SIG-M5 (cell line): ENCODE measurements at places on chromosomes 7 and 10.

DNA sequence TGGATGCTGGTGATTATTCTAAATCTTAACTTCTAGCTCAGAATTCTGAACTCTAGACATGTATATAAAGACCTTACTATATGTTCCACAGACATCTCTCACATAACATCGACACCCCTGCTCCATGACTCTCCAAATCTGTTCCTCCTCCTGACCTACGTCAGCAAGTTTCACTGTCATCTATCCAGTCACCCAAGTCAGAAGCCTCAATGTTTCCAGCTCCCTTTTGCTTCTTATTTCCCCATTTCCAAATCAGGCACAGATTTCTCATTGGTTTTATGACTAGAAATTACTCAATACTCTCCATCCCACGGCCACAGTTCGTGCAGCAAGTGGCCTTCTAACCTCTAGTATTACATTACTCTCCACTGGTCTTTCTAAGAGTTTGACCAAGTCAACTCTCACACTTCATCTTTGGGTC, 28.5 kb downstream of the EPC1 start:
- DNase-seq: no peak

DNA sequence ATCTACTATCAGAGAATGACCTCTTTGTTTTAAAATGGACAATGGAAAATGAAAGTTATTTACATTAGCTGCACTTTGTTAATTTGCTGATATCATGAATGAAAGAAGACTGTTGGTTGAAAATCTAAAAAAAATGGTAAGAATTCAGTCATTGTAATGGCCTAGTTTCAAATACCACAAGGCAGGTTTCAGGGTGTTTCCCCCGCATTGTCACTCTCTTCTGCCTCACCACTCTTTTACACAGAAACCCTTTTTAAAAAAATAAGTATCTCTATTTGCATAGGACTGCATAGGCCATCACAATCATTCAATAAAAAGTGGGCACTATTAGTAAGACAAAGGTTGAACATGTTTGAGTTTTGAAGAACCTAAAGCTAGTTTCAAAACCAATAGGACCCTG, 737.1 kb downstream of the INHBA start:
- no peak for DNase-seq

- no peak for DNase-seq
Observed at GRCh38 chr10:5447611-5448071, 35.3 kb downstream of the NET1 start.

- no peak for DNase-seq
Observed at GRCh38 chr7:141355032-141355431, 196.2 kb upstream of the AGK start.

DNA sequence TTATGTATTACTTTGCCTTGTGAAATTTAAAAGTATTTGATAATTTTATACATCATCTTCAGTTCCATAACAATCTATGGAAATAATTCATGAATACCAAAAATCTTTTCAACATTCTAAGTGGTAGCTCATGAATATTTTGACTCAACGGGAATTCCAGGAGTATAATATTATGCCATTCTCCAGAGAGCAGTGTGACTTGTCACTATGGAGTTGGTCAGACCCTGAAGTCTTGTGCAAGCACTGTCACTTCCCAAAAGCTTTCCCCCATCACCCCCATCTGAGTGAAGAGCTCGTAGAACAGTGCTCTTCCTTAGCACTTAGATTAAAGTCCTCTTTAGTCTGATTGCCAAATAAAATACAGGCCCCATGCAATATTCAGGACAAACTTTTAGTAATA, 29.4 kb upstream of the CCNJ start:
- no peak for DNase-seq

GRCh38 chr7:19284136-19284535, 138.9 kb upstream of the FERD3L start:
- no peak for DNase-seq

DNA sequence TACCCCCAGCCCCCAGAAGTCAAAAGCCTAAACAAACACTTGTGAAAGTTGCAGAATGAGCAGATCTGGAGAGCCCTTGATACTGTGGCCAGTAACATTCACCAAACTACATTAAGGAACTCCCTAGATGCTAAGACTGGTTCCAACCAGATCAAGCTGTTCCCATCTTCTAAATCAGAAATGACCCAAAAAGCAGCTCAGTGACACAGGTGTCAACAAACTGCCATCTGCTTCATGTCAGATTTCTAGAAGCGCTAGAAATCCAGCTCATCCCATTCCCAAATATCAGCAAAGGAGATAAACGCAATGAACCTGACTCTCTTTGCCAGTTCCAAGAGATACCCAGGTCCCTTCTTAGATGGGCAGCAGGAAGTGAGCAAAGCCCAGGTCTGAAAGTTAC, 90.6 kb downstream of the GFRA1 start:
- DNase-seq: no peak

- no peak for DNase-seq
Observed at GRCh38 chr10:34348917-34349485, 466.1 kb downstream of the PARD3 start.

DNA sequence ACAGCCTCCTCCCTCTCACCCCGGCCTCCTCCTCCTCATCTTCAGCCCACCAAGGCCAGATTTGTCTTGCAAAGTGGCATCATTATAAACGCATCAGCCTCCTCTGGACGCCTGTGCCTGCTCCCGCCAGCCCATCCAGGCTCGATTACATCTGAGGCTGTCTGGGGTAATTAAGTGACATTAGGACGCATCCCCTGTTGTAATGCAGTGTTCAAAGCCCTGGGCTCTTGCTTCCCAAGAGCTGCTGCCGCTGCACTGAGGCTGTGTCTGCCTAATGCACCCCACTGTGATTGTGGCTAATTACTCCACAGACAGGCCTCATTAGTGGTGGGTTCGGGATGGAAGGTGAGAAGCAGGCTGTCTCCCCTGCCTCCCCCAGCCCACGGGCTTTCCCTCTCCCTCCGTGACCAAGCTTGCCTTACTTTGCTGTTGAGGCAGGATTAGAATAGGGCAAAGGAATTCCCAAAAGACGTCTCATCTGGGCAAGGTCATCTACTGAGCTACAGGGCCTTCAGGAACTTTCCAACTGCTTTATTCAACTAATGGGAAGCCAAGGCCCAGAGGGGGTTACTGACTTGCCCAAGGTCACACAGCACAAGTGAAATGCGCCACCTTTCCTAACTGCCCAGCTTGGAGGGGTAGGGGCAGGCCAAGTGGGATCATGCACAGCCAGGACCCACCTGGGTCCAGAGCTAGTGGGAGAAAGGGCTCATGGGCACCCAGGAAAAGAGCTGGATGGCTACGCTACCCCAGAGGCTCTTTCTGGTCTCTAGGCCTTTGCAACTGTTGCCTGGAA, 66.2 kb upstream of the PCBD1 start:
- no peak for DNase-seq

DNA sequence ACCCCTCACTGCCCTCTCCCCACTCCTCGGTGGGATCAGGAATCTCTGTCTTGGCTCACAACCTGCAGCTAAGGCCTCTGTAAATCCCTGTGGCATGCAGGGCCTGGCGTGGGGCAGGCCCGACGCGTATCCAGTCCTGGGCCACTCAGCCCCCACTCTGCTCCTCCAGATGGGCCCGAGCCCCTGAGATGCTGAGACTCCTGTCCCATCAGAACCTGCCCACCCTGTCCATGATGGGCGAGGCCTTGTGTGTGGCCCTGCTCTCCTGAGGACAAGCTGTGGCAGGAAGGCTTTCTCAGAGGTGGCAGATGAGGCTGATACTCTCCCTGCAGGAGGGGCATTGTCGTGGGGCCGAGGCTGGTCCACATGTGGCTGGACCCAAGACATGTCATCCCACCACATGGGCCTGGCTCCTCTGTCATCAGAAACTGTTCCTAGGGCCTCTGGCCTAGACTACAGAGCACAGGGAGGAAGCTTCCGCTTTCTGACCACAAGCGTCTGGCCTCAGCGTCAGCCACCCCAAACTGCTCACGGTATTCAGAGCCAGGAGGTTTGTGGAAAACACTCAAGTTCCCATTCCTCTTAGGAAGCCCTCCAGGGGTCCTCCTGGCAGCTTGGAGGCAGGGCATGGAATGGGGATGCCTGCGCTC, 6.0 kb downstream of the ALOX5 start:
- DNase-seq: no peak

DNA sequence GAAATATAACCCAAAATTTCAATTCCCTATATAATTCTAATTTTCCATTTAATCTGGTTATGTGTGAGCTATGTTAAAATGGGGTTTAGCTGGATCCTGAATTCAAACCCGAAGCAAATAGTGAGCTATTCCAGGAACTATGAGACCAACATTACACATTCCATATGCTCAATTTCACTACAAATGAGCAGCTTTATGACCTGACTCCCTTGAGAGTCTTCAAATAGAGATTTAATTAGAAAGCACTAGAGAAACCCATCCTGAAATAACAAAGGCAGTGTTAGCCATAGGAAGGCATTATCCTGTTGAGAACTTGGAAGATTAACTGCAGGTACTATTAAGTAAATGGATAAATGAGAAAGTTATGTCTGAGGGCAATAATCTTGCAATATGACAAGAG, 890.0 kb downstream of the GRM8 start:
- DNase-seq: no peak

GRCh38 chr7:24812305-24812945, 55.2 kb upstream of the GSDME start:
- no peak for DNase-seq

DNA sequence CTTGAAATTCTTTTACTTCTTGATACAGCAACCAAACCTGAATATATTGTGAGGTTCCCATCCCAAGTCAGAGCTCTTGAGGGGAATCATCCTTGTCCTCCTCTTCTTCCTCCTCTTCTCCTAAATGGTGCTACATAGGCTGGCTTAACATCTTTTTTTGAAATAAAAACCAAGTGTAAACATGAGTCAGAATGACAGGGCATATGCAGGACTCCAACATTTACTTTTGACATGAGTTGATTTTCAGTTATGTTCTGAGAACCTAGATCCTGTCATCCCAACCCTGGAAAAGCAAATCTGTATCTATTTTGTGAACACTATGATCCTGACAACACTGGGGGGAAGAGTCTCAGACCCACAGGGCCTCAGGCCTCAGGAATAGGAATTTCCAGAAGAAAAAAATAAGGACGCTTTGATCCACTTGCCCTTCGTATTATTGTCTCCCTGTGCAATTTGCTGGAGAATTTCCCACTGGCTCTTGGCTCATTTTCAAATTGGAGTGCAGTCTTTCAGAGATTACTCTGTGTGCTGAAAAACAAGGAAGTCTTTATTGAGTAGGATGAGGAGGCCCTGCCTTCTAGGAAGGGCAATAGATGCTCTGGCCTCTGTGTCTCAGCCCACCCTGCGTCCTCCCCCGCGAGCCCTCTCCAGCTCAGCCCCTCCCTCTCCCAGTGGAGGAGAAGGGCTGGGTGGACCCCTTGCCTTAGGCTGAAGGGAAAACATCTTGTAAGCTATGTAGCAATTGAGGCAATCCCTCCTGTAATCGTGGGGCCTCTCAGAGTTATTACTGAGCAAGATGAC, 121.6 kb downstream of the CREB5 start:
- no peak for DNase-seq

- no peak for DNase-seq
Observed at GRCh38 chr10:72792288-72792687, 100.3 kb downstream of the MCU start.

DNA sequence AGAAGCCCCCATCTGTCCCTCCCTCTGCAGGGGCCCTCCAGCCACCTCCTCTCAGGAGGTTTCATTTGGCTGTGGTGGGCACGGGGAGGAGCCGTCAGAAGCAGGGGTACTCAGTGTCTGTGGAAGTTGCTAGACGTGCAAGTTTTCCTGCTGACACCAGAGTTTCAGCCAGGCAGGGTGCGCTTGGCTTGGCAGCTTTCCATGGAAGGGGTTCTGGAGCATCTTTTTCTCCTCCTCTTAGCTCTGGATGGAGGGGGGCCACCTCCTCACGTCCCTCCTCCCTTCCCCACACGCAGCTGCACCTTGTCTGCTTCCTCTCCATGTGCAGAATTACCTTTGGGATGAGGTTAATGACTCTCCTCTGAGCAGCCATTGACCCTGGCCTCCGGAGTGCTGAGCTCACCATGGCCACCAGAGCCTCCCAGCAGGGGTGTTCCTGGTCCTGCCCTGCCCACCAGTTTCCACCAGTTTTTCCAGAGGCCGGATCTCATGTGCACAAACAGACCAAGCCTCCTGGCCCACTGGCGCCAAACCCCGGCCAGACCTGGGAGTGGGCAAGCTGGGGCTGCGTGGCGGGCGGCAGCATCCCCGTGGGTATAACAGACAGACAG, 579.8 kb upstream of the FOXK1 start:
- DNase-seq: no peak

DNA sequence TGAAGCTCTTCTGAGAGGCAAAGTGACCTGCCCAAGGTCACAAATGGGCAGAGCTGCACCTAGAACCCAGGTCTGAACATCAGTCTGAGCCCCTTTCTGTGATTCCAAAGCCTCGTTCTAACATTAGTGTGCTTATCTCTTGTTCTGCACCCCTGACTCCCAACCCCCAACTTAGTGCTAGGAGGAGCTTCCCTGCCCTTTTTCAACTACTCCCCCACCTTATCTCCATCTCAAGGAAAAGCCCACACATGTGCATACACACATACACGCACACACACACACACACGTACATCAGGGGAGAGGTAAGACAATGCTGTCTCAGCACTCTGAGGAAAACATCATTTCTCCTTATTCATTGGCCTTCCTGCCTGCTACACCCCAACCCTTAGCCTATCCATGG, 8.3 kb downstream of the PRRT4 start:
- no peak for DNase-seq

GRCh38 chr10:1532636-1533035, 204.7 kb downstream of the ADARB2 start:
- no peak for DNase-seq

GRCh38 chr10:100551196-100551595, 15.5 kb downstream of the HIF1AN start:
- no peak for DNase-seq

DNA sequence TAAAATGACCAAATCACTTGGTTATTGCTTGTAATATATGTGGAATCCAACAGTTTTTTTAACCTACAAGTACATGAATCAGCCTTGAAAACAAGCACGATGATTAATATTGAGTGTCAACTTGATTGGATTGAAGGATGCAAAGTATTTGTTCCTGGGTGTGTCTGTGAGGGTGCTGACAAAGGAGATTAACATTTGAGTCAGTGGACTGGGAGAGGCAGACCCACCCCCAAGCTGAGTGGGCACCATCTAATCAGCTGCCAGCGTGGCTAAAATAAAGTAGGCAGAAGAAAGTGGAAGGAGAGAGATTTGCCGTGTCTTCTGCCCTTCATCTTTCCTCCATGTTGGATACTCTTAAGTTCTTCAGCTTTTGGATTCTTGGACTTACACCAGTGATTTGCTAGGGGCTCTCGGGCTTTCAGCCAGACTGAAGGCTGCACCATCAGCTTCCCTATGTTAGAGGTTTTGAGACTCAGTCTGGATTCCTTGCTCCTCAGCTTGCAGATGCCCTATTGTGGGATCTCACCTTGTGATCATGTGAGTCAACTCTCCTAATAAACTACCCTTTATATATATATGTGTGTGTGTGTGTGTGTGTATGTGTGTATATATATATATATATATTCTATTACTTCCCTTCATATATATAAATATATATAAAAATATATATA, 118.4 kb upstream of the WDR11 start:
- DNase-seq: no peak

DNA sequence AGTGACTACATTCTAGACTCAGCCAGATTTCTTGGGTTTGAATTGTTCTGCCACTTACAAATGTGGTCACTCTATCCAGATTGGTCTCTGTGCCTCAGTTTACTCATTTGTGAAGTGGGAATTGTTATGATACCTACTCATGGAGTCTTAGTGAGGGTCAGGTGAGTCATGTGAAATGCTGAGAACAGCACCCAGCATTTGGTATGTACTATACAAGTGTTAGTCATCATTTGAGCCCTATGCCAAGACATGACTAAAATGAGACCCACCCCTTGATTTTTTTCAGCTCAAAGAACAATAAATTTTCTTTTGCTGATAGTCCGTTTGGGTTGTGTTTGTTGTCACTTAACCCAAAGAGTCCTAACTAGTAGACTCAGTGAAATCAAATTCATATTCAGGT, 92.8 kb downstream of the CHN2 start:
- DNase-seq: no peak
